Activated CD4-positive, alpha-beta T cell treated with anti-CD3 and anti-CD28 coated beads, Interleukin-2, amount 10 ng/mL, durations not matched to agents 7 days and 5 days (primary cell): ENCODE measurements at places on chromosomes 5 and 9. TPM values are rescaled to one million over a fixed set of nuclear protein-coding genes. Genes with fewer than 3 reads are reported as not detected.

MAMDC2 gene
- total RNA-seq, result not detected

FCN2 gene
- not detected for total RNA-seq

HTR4 gene
- total RNA-seq, result not detected

SHISAL2B gene
- not detected for total RNA-seq

BBLN gene
- total RNA-seq, result 92.5 TPM

ADAMTS16 gene
- total RNA-seq, result not detected

GBGT1 gene
- total RNA-seq, result 2.7 TPM

GFRA3 gene
- 0.21 TPM for total RNA-seq

TAS2R1 gene
- total RNA-seq, result not detected

NPR3 gene
- not detected for total RNA-seq

FBP2 gene
- not detected for total RNA-seq

SHC3 gene
- not detected for total RNA-seq

PCSK5 gene
- 3.9 TPM for total RNA-seq

SLC6A3 gene
- total RNA-seq, result not detected

DDX4 gene
- total RNA-seq, result 0.48 TPM

STPG3 gene
- not detected for total RNA-seq

- DNase-seq, result no peak
Observed at GRCh38 chr5:1555808-1556731, 32.3 kb upstream of the LPCAT1 start.

DNA sequence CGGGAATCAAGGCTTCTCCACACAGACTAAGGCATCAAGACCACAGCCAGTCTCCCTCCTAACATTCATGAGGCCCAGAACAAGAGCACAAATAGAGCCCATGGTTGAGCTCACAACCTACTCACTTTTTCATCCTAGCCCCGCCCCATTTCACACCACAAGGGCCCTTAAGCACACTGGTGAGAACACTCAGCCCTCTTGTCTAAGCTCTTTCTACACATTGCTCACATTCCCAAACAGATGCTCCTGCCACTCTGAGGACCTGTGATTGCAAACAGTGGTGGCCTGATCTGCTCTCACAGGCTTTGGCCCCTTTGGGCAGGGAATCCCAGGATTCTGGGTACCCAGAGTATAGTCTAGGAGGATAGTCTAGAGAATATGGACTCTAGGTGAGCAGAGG lies 54.0 kb downstream of the FEM1C start:
- no peak for DNase-seq

GRCh38 chr5:151926188-151926587 lies 1.5 kb upstream of the GLRA1 start:
- no peak for DNase-seq

DNA sequence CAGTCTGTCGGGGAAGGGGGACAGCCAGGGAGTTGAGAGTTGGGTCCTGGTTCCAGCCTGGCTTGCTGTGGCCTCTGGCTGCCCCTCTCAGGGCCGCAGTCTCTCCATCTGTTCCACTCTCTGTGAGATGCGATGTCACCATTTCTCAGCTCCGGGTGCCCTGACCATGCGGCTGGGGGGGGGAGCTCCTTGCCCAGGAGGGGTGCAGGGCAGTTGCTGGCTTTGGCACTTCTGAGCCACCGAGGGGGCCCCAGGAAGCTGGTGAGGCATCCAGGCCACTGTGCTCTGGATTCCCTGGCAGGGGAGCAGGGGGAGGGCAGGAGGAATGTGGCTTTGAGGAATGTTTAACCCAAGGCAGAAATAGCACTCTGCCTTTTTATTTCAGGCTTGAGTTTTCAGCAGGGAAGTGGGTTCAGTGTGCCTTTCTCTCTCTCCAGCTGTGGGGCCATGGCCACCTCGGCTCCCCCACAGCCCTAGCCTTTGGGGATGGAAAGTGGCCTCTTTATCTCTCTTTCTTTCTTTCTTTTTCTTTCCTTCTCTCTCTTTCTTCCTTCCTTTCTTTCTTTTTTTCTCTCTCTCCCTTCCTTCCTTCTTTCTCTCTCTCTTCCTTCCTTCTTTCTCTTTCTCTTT lies 11.0 kb downstream of the NCS1 start:
- DNase-seq, result no peak

- DNase-seq, result no peak
Observed at GRCh38 chr5:150208187-150209098, 18.6 kb downstream of the SLC6A7 start.

DNA sequence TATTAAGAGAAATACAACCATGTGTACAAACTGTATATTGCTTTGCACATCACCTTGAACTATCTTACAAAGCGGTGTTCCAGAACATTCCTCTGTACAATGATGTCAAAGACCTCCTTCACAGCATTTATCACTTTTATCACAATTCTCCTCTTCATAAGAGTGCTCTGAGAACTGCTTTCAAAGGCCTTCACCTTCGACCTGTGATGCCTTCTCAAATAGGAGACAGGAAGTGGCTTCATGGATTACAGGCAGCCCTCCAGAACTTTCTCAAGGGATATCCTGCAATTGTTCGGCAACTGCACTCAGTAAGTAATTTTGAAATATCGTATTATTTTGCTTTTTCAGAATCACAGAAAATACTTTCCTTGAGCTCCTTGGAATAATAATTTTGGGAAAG lies 68.0 kb upstream of the IL7R start:
- DNase-seq, result no peak

GRCh38 chr9:93918061-93918460 lies 37.1 kb downstream of the BARX1 start:
- no peak for DNase-seq

DNA sequence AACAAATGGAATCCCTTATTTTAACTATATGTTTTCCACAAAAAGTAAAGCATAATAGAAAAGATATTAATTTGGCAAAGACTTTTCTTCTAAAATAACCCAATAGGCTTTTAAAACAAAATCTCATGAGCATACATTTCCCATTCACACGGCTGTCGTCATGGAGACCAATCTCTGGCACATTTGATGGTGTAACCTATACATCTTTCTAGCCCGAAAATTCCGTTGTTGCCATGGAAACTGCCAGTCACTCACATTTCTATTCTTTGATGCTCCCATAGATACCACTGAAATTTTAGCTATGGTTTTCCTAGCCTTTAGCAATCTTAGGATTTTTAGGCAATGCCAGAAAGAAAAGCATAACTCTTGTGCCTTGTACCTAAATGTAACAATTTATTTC lies 262.9 kb upstream of the TRPM3 start:
- DNase-seq, result no peak

- no peak for DNase-seq
Observed at GRCh38 chr5:10478436-10478835, 36.8 kb downstream of the ROPN1L start.

GRCh38 chr9:107945493-107945892 lies 455.9 kb upstream of the KLF4 start:
- DNase-seq, result no peak

GRCh38 chr9:7105095-7105494 lies 347.3 kb downstream of the KDM4C start:
- no peak for DNase-seq

- DNase-seq, result no peak
Observed at GRCh38 chr5:139912158-139912557, 116.5 kb downstream of the PSD2 start.

GRCh38 chr9:134531220-134531970 lies 110.2 kb upstream of the COL5A1 start:
- DNase-seq, result no peak

DNA sequence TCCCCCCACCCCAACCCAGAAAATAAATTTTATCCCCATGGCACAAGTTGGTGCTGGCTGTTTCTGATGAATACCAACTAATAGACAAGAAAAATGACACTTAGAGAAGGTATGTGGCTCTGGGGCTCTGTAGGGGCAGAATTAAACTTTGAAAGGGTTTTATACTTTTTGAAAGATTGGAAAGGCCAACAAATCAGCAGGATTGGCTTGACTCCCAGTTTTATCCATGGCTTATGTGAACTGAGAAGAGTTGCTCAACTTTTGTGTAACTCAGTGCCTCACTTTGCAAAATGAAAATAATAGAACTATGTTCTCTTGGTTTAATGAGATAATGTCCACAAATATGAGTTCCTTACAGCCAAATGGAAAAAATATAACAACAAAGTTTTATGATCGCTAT lies 288.9 kb upstream of the KIF2A start:
- DNase-seq, result no peak

GRCh38 chr5:150665044-150665443 lies 4.0 kb downstream of the MYOZ3 start:
- no peak for DNase-seq

DNA sequence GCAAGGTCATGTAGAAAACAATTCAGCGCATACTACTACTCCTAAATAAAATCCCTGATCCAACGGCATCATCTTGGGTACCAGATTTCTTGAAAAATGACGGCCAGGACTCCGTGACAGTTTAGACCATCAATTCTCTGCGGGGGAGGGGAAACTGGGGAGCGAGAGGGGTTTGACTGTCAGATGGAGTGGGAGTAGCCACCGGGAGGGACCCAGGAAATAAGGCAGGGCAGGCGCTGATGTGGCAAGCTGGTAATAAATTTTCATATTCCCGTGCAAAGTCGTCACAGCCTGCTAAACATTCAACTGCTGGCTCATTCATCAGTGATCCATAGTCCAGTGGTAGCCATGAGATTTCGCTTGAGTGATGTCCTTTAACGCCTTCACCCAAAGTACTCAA lies 457 bp upstream of the CDH18 start:
- DNase-seq, result no peak

DNA sequence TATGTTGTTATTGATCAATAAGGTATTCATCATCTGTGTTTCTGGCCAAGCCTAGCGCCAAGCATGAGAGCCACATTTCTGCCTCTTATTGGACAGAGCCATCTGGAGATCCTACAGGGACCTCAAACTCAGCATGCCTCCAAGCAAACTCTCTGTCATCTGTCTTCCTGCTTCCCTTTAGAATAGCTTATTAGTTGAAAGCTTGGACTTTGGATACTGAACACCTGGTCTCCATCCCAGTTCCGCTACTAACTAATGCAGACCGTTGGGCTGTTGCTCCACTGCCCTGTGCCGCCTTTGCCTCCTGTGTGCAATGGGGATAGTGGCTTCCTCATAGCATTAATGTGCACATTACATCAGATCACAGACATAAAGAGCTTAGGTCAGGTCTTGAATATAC lies 65.5 kb downstream of the MAP1B start:
- DNase-seq, result no peak

GRCh38 chr9:127976498-127976897 lies 4.3 kb downstream of the EEIG1 start:
- no peak for DNase-seq

DNA sequence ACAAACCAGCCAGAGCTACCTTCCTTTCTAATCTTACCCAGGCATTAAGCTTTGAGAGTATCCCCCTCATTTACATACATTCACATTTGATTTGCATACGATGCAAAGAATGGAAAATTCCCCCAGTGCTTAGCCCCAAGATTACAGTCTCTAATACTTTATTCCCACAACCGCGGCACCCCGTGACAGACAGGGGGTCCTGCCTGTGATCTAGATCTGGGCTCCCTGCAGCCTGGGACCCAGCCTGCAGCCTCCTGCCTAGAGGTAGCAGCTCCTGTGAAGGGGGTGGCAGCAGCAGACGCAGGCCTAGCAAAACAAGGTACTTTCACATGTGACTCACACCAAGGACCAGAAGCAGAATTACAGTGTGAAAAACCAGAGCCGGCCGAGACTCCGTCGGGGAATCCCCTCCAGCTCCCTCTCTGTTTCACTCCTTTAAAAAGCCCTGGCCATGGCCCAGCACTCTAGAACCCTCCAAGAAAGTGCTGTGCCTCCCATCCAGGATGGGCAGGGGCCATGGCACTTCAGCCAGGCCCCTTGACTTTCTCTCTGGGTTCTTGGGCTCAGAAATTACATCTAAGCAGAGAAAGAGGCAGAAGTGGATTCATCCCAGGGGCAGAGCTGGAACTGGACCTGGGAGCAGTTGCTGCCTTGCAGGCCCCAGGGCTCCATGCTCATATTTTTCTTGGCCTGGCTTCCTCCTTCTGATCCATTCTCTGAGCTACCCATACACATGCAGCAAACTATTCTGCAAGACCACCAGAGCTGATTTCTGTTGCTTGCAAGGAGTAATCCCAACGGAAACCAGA lies 14.0 kb upstream of the TCF7 start:
- DNase-seq, result peak; percentile 84

GRCh38 chr5:66830636-66831035 lies 234.4 kb downstream of the MAST4 start:
- no peak for DNase-seq

- no peak for DNase-seq
Observed at GRCh38 chr5:29972597-29972996, 1220.9 kb upstream of the CDH6 start.

DNA sequence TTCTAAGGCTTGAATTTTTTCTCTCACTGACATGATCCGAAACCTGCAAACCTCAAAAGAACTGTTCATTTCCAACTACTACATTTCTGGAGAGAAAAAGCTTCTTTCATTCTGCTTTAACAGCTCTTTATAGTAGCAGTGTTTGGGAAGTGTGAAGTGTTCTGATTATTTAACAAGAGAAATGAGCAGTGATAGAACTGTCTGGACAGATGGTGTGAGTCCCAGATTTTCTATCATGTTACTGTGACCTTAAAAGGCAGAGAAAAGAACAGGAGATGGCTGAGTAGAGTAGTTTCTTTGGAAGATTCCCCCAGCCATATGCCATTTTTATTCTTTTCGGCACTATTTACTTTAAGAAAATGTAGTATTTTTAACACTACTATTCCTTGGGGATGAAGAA lies 41.3 kb upstream of the TAL2 start:
- no peak for DNase-seq

GRCh38 chr9:128558431-128559310 lies 6.3 kb downstream of the SPTAN1 start:
- DNase-seq, result peak; percentile 25

- peak; percentile 65 for DNase-seq
Observed at GRCh38 chr5:149264439-149265067, 7.1 kb upstream of the AFAP1L1 start.

DNA sequence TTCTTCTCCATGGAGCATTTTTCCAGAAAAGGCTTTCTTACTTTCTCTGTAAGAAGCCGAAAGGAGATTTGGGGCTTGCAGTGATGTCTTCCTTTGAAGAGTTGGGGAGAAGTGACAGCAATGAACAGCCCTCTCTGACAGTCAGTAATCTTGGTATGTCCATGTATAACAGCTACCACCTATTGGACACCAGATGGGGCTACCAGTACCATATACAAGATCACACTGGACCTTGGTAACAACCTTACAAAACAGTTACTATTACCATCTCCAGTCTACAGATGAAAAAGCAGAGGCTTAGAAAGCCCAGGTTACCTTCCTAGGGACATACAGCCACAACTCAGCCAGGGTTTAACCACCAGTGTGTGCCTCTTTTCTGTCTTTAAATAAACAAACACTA lies 272.7 kb upstream of the TRPC7 start:
- no peak for DNase-seq

GRCh38 chr9:112782218-112782617 lies 31.7 kb downstream of the SNX30 start:
- no peak for DNase-seq

GRCh38 chr9:100431886-100432285 lies 4.9 kb downstream of the MSANTD3 start:
- DNase-seq, result no peak

- no peak for DNase-seq
Observed at GRCh38 chr9:89791754-89792153, 186.9 kb downstream of the GADD45G start.

DNA sequence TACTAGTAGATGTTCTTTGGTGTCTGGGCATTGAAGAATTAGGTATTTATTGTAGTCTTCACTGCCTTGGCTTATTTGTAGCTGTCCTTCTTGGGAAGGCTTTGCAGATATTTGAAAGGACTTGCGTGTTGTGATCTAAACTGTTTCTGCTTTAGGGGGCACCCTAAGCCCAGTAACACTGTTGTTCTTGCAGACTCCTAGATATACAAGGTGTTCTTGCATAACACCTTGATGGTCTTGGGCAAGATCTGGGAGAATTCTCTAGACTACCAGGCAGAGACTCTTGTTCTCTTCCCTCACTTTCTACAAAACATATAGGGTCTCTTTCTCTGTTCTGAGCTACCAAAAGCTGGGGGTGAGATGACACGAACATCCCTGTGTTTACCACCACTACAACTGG lies 179.1 kb downstream of the FAM170A start:
- no peak for DNase-seq
